Kidney epithelial cell (primary cell): ENCODE measurements at places on chromosomes 2 and 18. TPM values are rescaled to one million over a fixed set of nuclear protein-coding genes. Genes with fewer than 3 reads are reported as not detected.

The NCOA1 gene
- total RNA-seq, result 13.1 and 13.3 TPM in 2 replicates

GRCh38 chr18:51622702-51623101, 425.2 kb upstream of the MEX3C start:
- no peak for DNase-seq

GRCh38 chr2:117411983-117412382, 402.5 kb upstream of the DDX18 start:
- no peak for DNase-seq

DNA sequence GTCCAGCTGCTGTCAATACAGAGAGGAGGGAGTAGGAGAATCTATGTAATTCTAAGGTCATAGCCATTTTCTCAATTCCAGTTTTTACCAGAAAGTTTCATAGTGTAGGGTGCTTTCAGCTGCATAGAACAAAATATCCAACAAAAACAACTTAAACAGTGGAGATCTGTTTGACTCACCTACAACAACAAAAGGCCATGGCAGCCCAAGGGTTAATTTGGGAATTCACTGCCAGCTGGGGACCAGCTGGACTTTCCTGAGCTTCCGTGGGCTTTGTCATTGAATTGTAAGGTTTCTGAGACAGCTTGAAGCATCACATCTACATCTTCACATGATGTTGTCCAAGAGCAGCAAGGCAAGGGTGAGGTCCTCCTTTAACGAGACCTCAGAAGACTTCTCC, 512.7 kb downstream of the IRS1 start:
- no peak for DNase-seq

DNA sequence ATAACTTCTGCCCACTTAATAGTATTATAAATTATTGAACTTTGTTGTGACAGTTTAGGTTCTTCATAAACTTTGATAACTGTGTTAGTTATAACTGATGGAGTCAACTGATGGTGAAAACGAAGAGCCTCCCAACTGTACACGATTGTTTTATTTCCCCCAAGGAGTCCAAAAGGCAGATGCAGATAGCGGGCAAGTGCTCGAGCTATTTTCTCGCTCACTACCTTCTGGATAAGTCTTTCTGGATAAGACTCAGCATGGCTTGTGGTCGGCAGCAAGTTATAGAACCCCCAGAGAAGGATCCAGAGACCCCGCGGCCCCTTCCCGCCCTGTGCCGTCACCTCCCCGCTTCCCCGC, 517 bp downstream of the GCFC2 start:
- DNase-seq, result no peak

- no peak for DNase-seq
Observed at GRCh38 chr2:29787473-29788465, 133.6 kb downstream of the ALK start.

- DNase-seq, result no peak
Observed at GRCh38 chr2:219492575-219492974, 6.1 kb upstream of the GMPPA start.
